ENCODE measurements at places on chromosomes 1 and 21.

DNA sequence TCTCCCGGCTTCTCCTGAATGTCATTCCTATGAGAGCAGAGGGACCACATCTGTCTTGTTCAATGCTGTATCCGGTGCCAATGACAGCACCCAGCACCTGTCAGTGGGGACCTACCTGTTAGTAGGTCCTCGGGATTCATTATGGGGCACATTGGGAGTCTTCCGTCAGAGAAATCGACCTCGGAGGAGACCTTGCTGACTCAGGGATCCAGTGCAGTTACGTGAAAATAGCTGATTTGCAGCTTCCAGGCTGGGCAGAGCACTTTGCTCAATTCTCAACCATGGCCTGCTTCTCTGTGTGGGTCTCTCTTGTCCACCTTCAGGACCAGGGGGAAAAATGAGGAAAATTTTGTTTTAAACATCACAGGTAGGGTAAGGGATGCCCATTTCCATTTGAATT is 130.2 kb downstream of the PRDM2 start:
- DNase-seq: no peak

GRCh38 chr1:232980355-232980978 is 30.1 kb downstream of the NTPCR start:
- DNase-seq: peak; percentile 67

- no peak for DNase-seq
Measured at GRCh38 chr1:185825556-185825955, 91.4 kb downstream of the HMCN1 start.

GRCh38 chr21:35511696-35512162 is 462.6 kb upstream of the RUNX1 start:
- no peak for DNase-seq

- no peak for DNase-seq
Measured at GRCh38 chr1:235599536-235599935, 50.0 kb downstream of the GNG4 start.

DNA sequence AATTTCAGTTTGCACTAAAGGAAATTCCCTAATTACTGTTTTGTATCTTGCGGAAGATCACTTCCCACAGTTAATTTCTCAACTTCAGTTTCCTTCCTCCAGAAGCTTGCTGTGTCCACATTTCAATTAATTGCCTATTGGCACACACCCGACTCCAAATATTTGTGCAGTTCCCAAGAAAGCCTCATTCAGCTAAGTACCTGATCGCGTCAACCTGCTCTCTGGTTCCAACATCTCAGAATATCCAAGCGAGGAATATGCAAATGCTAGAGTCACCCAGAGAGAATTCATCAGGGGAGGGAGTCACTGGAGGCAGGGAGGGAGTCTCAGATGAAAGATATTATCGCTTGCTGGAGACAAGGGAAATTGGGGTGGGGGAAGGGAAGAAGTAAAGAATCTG is 351.3 kb downstream of the RRAGC start:
- no peak for DNase-seq

DNA sequence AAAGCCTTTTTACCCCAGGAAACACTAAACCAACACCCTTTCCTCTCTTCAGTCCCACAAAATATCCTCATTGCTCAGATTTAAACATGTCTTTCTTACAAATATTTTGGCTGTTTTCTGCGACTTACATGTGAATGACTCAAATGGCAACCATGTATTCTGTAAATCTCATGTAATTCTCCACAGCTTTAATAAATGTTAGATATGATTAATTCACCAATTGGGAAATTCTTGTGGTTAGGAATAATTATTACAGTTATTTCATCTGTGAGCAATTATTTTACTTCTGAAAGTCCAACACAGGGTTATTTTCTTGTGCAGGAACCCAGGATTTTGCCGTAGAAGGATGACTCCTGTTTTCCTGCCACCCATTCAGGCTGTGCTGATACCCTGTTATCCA is 431.5 kb downstream of the LMO4 start:
- DNase-seq: no peak

DNA sequence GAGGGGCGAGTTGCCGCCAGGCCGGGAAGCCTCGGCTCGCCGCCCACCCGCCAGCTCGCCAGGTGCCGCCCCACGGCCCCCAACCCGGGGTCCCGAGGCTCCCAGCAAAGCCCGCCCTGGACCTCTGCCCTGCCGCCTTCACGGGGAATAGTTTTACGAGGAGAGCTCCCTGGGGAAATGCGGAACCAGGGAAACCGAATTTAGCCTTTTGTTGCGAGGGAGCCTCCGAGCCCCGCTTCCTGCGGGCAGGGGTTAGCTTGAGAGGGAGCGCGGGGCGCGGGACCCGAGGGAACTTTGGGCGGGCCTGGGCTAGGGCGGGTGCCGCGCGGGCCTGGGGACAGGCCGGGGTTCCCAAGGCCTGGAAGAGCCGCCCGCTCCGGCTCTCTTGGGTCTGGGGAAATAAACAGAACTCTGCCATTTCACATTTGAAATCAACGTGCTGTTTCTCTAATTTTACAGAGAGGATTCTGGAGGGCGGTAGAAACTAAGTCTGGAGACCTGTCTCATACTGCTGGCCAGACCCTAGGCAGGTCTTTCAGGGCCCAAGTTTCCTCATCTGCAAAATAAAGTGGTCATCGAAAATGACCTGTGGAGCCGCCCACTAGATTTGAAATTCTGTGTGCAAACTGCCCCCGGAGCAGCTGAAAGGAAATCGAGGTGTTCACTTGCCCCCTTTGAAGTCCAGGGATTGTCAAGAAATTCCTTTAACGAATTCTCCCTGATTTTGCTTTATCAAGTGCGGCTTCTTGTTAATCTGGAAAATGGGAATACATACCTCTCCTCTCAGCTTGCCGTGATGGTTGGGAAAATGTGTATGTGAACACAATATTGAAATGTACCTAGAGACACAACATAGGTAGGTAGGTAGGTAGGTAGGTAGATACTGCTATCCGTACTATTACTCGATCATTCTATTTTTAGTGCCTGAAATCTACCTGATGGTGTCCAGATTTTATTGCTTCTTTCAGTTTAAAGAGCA is 749 bp upstream of the GLUL start:
- no peak for DNase-seq

- no peak for DNase-seq
Measured at GRCh38 chr1:175364424-175365076, 172.0 kb upstream of the KIAA0040 start.

DNA sequence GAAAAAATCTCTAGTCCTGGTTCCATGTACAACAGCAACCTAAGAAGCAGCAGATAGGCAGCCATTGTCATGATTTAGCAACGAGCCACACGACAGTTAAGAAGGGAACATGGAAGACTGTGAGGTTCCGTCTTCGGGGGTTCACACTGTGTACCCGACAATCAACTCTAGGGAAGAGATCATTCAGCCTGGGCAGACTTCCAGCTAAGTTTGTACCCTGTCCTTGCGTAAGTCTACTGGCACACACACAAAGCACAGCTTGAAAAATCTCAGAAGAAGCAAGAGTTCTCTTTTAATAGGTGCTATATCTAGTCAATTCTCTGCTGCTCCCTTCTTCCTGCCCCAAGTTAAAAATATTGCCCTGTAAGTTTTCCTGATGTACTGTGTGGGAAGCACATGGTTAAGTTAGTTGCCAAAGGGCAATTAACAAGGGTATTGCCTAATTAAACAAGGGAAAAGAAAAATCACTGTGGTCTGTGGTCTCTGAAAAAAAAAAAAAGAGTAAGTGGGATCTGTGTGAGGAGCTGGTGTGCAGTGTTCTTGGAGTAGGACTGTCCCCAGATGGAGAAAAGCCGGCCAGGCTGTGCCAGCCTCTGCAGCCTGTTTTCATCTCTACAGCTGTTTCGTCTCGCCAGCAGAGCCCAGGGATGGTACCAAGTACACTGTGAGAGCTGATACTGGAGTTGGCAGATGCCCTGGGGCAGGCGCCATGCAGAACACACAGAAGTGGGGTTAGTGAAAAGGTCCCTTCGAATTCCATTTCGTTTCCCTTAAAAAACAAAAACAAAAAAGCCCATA is 6.4 kb upstream of the MYBPHL start:
- peak; percentile 83 for DNase-seq

GRCh38 chr21:40215941-40216340 is 348.7 kb downstream of the PCP4 start:
- no peak for DNase-seq

- no peak for DNase-seq
Measured at GRCh38 chr21:38417726-38418125, 80.6 kb downstream of the ERG start.

GRCh38 chr1:99659755-99660210 is 13.9 kb downstream of the PALMD start:
- no peak for DNase-seq

DNA sequence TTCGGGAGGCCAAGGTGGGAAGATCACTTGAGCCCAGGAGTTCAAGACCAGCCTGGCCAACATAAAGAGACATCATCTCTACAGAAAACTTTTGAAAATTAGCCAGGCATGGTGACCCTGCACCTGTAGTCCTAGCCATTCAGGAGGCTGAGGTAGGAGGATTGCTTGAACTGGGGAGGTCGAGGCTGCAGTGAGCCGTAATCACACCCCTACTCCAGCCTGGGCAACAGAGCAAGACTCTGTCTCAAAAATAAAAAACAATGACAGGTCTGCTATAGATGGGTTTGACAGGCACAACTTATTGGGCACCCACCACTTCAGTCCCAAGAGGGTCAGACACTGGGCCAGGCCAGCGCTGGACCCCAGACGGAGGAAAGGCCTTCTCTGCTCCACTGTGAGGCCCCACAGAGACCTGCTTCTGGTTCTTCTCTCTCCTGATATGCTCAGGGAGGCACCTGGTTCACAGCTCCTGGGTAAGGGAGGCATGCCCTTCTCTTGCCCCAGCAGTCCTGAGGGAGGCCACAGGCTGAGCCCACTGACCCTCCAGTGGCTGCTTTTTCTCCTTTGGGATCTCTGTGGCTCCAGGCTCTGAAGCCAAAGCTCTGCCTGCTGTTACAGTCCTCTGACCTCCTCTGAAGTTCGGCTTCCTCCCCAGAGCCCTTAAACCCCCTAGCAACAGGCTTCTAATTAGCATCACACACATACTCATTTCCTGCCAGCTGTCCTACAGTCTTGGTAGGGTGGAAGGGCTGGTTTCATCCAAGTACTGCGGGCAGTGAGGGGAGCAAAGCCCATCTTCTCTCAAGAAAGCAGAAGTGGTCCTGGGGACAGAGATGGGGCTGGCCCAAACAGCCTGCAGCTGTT is 14.4 kb downstream of the S100A16 start:
- DNase-seq: no peak

GRCh38 chr1:3410142-3410925 is 44.1 kb upstream of the ARHGEF16 start:
- DNase-seq: peak; percentile 83

GRCh38 chr1:199490769-199491527 is 536.6 kb upstream of the NR5A2 start:
- DNase-seq: no peak

- DNase-seq: no peak
Measured at GRCh38 chr1:201429736-201430501, 8.4 kb upstream of the TNNI1 start.

DNA sequence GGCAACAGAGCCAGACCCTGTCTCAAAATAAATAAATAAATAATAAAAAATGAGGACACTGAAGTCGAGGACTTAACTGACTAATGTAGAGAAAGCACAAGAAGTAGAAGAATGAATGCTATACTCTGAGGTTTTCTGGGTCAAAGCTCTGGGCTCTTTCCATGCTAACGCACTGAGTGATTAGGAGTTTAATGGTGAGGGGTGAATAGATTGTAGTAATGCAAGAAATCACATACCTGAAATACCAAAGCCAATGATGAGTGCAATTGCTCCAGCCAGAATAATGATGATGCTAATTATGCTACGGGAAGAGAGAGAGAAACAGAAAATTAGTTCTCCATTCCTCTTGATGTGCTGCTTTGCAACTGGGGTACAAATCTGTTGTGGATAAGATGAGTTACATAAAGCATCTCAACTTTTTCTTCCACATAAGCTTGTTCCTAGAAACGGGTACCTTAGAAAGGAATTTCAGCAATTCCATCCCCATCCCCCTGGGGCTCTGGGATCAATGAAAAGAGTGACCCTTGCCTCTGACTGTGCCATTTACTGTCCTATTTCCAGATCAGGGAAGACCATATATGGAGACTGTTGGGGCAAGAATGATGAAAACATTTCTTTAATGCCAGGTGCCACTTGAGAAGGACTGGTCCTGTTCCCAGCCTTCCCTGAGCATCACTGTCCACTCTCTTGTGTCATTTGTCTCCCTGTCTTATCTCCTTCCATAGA is 40.7 kb downstream of the VTCN1 start:
- DNase-seq: no peak

- DNase-seq: no peak
Measured at GRCh38 chr1:112070677-112071076, 81.2 kb upstream of the KCND3 start.

DNA sequence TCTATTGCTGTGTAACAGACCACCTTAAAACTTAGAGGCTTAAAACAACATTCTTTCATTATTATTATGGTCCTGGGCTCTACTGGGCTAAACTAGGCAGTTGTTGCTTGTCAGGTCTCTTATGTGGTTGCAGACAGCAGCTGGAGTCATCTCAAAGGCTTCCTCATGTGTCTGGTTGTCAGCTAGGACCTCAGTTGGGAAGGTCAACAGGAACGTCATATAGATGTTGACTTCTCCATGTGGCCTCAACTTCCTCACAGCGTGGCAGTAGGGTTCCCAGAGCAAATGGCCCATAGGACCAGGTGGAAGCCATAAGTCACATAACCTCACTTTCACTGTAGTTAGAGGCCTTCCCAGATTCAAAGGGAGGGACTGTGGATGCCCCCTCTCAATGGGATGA is 15.4 kb upstream of the MEF2D start:
- DNase-seq: no peak

DNA sequence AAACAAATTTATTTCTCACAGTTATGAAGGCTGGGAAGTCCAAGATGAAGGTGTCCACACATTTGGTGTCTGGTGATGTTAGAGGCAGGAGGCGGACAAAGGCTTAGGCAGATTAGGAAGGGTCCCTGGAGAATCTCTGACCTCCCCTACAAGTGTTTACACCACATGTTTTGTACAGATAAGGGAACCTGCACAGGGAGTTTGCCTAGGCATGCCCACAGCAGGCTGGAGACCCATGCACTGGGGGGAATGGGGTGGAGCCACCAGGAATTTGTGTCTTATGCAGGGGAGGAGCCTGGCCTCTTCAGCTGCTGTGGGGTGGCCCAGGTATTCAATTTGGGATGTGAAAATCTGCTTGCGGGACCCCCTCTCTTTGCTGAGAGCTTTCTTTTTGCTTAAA is 131.3 kb downstream of the PATJ start:
- no peak for DNase-seq
